ENCODE measurements at places on chromosomes 13 and 19.

DNA sequence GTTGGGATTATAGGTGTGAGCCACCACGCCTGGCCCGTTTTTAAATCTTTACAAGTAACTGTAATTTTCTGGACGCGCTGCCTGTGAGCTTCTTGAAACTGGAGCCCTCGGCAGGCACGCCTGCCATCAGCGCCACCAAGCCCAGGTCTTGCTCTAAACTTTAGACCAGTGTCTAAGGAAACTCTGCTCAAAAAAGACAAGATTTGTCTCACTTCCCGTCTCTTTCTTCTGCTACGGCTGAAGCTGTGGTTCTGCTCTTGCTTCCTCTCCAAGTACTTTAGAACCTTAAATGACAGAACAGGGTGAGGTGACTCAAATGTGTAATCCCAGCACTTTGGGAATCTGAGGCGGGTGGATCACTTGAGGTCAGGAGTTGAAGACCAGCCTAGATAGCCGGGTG is 24.9 kb downstream of the RCN3 start:
- no peak for ATAC-seq

GRCh38 chr13:94947965-94948371 is 235.6 kb upstream of the SOX21 start:
- peak; percentile 94 for ATAC-seq

DNA sequence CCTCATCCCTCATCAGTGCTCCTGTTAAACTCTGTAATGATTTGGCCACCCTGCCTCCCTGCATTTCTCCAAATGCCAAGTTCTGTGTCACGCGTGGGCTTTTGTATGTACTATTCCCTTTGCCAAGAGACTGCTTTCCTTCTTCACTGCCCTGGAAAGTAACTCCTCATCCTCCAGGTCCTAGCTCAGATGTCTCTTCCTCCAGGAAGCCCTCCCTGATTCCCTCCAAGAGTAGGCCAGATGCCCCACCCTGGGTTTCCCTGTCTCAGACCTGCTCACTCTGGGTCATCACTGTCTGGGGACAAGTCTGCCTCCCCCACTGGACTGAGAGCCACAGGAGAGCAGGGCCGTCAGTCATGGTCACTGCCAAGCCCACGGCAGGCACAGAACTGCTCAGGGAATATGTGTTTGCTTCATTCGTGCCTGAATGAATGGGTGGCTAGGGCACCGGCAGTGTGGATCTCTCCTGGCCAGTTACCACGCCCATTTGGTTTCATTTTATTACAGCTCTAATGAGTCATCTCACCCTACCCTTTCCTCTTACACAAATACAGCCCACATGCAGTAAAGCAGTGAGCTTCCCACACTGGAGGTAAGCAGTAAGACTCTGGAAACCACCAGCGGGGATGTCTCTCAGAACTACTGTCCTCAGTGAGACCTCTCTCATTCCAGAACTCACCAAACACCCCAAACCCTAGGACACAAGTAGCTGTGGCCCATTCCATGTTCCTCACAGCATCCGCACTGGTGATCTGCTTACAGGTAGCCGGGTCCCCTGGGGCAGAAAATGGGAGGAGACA is 12.1 kb upstream of the GPR4 start:
- peak; percentile 77 for ATAC-seq

DNA sequence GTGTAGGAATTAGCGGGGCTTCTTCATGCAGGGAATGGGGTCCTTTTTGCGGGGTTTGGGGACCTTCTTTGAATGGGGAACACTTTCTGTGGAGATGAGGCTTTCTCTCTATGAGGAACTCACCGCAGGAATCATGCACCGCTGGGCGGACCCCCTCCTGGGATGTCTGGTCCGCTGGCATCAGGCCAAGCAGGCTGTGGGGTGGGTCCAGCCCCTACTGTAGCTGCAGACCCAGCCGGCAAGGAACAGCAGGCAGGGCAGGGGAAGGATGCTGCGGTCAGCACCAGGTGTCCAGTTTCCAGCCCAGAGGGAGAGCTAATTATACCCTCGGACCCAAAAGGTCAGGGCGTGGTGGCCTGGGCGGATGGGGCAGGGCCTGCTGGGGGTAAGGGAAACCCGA is 1.8 kb downstream of the MYBPC2 start:
- no peak for ATAC-seq

DNA sequence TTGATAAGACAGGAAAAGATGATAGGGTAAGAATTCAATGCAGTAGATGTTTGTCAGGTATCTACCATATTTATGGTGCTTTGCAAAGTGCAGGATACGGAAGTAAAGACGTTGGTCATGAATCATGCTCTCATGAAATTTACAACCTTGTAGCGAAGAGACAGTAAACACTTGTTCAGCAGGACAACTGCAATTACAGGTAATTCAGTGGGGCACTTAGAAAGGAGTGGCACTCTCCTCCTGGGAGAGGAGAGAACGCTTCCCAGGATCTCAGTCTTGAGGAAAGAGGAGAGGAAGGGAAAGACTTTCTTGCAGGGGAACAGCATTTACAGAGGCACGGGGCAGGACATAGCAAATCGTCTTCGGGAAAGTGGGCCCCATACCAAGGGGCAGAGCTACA is 46.4 kb downstream of the SOX1 start:
- no peak for ATAC-seq

DNA sequence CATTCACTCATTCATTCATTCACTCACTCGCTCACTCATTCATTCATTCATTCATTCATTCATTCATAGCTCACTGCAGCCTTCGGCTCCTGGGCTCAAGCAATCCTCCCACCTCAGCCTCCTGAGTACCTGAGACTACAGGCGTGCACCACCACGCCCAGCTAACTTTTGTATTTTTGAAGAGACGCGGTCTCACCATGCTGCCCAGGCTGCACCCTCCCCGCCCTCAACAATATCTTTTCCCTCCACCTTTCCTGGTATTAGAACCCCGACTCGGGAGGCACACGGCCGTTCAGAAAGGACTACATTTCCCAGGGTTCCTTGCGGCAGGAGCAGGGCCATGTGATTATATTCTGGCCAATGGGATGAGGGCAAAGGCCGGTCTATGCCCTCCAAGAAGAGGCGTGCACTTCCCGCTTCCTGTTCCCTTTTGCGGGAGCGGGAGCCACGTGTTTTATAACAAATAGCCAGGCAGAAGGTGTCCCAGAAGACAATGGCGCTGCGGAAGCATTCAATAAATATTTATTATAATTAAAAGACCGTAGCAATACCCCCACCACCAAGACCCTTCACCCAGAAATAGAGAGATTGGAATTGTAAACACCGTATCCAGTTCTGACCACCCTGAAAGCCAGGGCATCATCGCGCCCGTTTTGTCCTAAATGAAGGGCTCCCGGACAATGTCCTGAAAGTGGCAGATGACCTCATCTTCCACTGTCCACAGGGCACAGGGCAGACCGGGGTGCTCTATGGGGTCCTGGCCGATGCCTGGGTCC is 15.9 kb downstream of the TICAM1 start:
- ATAC-seq: peak; percentile 95

- no peak for ATAC-seq
Measured at GRCh38 chr13:102701331-102701730, 6.5 kb upstream of the METTL21C start.

- no peak for ATAC-seq
Measured at GRCh38 chr13:100051070-100051469, 37.8 kb upstream of the PCCA start.

GRCh38 chr19:50050406-50051227 is 24.8 kb downstream of the ZNF473 start:
- peak; percentile 94 for ATAC-seq

DNA sequence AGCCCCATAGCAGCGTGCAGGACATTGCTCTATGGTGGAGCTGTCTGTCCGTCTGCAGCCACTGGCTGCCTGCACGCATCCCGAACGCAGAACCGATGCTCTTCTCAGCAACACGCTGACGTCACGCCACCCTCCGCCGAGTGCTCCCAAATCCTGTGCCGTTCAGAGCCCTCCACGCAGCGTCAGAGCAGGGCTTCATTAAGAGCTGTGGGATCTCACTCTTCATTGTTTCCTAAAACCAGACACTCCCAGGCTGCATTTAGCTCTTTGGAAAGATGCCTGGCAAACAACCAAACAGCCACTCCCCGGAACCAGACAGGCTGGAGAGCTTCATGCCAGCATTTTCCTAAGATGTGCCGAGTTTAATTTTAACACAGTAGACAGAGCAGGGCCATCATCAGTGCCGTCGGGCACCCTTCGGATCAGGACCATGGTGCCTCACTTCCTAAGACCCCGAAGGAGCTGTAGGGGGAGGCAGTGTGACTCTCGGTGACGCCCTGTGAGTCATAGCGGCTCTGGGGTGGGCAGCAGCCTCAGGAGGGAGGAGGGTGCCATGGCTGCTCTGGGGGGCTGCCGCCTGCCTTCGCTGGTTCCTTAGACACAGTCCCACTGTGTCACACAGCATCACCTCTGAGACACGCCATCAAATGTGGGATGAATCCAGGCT is 131.5 kb upstream of the MCF2L start:
- no peak for ATAC-seq

- no peak for ATAC-seq
Measured at GRCh38 chr13:37490176-37490779, 108.3 kb downstream of the POSTN start.

DNA sequence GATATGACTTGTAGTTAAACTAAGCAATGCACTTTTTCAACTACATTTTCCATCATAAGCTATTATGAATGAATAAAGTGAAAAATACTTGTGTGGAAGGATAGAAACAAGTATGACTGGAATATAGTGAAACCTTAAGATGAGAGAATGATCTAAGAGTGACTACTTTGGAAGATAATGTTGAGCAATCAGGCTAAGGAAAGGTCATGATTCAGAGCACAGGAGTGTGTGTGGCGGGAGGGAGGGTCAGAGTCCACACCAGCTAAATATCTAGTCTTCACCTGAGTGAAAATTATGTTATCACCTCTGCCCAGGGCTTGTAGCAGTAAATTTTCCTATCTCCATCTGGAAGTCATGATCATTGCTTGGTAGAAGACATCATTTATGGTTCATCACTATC is 833.4 kb upstream of the ATXN8OS start:
- no peak for ATAC-seq

DNA sequence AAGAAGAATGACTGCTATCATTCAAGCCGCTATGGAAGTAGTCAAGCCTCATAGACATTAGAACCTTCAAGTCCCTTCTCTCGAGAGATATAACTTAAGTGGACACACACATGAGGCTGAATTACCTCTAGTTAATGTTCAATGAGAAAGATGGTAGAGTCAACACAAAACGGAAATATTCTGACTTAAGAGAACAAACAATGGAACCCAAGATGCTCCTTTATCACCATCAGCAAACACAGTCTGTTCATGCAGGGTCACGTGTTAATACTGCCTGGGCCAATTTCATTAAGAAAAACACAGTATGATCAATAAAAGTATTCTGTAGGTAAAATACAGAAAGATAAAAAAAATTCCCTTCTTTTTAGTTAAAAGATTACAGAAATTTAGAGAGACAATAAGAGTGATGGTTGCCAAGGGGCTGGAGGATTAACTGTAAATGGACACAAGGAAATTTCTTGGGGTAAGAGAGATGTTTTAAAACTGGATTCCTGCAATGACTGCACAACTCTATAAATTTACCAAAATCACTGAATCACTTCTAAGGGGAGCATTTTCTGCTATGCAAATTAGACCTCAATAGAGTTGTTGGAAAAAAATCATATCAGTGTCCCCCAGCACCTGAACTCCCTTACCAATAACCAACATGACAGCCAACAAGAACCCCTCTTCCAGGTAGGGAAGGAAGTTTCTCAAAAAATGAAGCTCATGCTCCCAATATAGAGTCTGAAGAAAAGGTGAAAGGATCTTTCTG is 256.6 kb downstream of the ABCC4 start:
- no peak for ATAC-seq

DNA sequence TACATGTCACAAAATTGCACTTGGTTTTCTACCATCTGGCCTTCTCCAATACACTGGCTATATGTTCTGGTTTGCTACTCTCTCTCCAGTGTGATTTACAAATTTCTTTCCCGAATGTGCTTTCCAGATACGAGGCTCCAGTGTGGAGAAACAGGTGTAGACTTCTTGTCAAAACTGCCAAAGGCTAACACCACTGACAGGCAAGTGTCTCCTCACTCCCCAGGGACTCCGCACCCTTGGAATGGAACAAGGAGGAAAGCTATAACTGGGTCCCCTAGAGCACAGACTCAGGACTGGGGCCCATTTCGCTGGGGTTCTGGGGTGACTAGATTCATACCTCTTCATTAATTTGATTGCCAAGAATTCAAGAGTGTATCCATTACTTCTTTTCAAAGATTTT is 161.8 kb downstream of the FOXO1 start:
- ATAC-seq: no peak

DNA sequence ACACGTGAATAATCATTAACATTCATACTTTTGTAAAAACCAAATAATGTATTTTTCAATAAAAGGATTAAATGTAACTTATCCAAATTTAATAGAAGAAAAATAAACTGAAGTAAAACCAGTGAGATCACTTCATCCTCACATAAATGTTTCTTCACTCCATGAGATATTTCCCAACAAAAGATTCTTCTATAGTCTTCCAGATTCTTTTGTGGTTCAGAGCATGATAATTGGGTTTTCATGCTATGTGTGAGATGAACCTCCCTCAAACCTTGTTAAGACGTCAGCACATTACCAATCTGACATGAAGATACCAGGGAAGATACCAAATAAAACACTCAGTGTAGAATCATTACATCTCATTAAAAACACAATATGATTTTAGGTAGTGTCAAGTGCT is 62.9 kb upstream of the OXGR1 start:
- no peak for ATAC-seq

DNA sequence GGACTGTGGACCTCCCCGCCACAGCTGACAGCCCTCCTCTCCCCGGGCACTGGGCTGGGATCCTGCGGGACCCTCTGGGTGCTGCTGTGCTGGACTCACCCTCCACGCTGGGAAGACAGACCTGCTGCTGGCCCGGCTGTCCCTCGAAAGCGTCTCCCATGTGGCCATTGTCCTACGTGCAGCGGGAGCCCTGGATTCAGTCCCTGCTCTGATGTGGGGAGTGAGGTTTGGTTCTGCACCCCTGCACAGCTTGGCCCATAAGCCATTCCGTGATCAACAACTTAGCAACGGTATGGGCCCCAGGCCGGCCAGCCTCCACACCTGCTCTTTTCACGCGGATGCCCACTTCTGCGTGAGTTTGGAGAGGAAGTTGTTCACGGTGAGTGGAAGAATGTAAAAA is 195.2 kb downstream of the TEX29 start:
- ATAC-seq: no peak

GRCh38 chr13:27126859-27127258 is 44.8 kb downstream of the USP12 start:
- no peak for ATAC-seq

Data from motor neuron (in vitro differentiated cells).